ENCODE measurements at places on chromosomes 6 and 20.
A peak's percentile ranks its signal among the peaks of the same experiment; 100 is the strongest.

- no peak for DNase-seq
These were observed 56.0 kb downstream of the SMOC2 start for GRCh38 chr6:168496997-168497331.

- no peak for DNase-seq
These were observed 39.7 kb upstream of the ZFP64 start for GRCh38 chr20:52231230-52231746.

GRCh38 chr6:74976026-74976425 lies 229.8 kb downstream of the COL12A1 start:
- DNase-seq: no peak

GRCh38 chr20:62368976-62369814 lies 2.1 kb upstream of the LAMA5 start:
- no peak for DNase-seq

DNA sequence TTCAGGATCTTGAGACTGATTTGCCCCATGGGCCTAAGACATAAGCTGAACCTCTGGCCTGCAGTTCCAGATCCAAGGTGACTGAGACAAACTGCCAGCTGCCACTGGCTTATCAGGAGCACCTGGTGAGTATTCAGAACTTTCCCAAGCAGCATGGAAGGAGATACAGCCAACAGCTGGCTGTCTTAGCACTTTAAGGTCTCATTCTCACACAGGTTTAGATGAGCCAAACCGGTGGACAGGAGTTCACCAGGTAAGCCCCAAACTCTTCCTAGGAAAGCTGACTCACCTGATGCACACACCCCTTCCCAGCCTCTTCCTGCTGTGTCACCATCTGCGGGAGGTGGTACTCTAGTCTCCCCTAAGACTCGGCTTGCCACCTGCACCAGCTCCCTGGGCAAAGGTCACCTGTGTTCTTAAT lies at the start of gene BANF2:
BANF2 (plus strand) TSS at position 36 of the 421 bp plus-strand sequence. CDS start 25,060 bp downstream, outside the sequence.
- no peak for DNase-seq

- DNase-seq: no peak
These were observed 19.0 kb upstream of the STX11 start for GRCh38 chr6:144131248-144131709.

GRCh38 chr6:106050538-106050937 lies 35.6 kb upstream of the PRDM1 start:
- no peak for DNase-seq

GRCh38 chr6:161663682-161664081 lies 389.8 kb upstream of the AGPAT4 start:
- DNase-seq: no peak

DNA sequence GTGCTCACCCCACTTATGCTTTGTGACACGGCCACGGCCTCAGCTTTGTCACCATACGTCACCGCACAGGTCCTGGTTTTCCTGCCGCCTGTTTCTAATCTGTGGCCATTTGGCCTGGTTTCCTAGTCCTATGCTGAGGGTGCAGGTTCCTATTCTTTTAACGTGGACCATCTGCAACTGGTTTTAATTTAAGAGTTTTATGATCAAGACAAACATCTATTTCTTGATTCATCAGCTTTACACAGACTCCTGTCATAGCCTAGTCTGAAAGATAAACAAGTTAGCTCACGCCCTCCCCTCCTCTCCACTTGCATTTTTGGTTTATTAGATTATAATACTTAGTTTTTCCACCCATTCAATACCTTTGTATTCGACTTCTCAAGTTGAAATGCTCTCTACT lies 97.5 kb upstream of the RPS6KA2 start:
- no peak for DNase-seq

- no peak for DNase-seq
These were observed 69.4 kb downstream of the SLC22A3 start for GRCh38 chr6:160417550-160417949.

GRCh38 chr6:86848986-86849385 lies 88.3 kb upstream of the HTR1E start:
- no peak for DNase-seq

- no peak for DNase-seq
These were observed 291.4 kb downstream of the QKI start for GRCh38 chr6:163705923-163706322.

- no peak for DNase-seq
These were observed 159.5 kb upstream of the MANEA start for GRCh38 chr6:95417856-95418255.

GRCh38 chr6:119482850-119483285 lies 133.3 kb upstream of the MAN1A1 start:
- DNase-seq: no peak

DNA sequence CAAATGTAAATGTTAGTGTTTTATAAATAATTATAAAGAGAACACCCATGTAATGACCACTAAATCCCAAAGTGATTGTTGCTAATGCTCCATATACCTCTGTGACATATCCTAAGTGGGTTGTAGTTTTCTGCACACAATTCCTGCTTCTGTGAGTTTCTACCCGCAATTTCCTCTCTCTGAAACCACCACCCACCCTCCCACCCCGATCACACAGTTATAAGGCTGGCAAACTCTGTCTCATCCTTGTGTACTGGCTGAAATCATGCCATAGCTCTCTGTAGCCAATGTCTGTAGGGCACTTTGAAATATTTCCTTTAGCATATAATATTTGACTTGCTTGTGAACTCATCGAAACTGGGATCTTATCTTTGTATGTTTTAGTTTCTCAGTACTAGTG lies 236.6 kb downstream of the PLCB1 start:
- no peak for DNase-seq

GRCh38 chr6:743320-744096 lies 50.6 kb upstream of the EXOC2 start:
- DNase-seq: no peak

DNA sequence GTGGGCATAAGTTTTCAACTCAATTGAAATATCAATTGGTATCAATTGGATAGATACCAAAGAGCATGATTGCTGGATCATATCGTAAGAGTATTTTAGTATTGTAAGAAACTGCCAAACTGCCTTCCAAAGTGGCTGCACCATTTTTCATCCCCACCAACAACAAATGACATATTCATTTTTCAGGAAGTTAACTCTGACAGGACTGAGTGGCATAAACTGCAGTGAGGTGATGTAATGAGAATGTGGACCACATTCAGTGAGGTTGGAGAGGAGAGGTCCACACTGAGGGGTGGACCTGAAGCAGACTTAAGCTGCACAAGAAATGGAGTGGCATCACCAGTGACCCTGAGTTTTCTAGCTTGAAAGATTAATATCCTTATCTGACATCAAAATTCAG lies 11.6 kb upstream of the CALHM6 start:
- no peak for DNase-seq

GRCh38 chr6:113620386-113620785 lies 236.8 kb upstream of the MARCKS start:
- DNase-seq: no peak

- no peak for DNase-seq
These were observed 880.8 kb upstream of the SLC35B3 start for GRCh38 chr6:9315966-9316650.

GRCh38 chr20:61939691-61940360 lies 125.9 kb downstream of the TAF4 start:
- DNase-seq: no peak

- DNase-seq: no peak
These were observed 65.2 kb downstream of the THBS2 start for GRCh38 chr6:169188475-169188874.

GRCh38 chr6:20661721-20662120 lies 127.5 kb downstream of the CDKAL1 start:
- peak; percentile 2 for DNase-seq

DNA sequence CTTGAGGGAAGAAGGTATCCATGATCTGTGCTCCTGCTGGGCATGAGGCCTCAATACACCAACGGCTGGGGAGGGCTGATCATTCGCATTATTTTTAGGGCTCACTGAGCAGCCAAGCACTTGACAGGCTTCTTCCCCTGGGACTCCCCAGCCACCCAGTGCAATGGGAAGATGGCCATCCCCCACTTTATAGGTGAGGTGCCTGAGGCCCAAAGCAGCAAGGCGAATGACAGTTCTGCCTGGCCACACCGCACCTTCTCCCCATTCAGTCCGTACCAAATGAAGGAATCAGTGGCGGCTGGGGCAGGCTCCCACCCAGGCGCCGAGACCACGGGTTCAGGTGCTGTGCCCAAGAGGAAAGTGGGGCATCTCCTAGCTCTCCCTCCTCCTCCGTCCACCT lies 4.4 kb upstream of the FAM209A start:
- no peak for DNase-seq

- DNase-seq: no peak
These were observed 2.4 kb downstream of the CD93 start for GRCh38 chr20:23083553-23084220.

- no peak for DNase-seq
These were observed 46.3 kb downstream of the GNAS start for GRCh38 chr20:58898629-58899408.

DNA sequence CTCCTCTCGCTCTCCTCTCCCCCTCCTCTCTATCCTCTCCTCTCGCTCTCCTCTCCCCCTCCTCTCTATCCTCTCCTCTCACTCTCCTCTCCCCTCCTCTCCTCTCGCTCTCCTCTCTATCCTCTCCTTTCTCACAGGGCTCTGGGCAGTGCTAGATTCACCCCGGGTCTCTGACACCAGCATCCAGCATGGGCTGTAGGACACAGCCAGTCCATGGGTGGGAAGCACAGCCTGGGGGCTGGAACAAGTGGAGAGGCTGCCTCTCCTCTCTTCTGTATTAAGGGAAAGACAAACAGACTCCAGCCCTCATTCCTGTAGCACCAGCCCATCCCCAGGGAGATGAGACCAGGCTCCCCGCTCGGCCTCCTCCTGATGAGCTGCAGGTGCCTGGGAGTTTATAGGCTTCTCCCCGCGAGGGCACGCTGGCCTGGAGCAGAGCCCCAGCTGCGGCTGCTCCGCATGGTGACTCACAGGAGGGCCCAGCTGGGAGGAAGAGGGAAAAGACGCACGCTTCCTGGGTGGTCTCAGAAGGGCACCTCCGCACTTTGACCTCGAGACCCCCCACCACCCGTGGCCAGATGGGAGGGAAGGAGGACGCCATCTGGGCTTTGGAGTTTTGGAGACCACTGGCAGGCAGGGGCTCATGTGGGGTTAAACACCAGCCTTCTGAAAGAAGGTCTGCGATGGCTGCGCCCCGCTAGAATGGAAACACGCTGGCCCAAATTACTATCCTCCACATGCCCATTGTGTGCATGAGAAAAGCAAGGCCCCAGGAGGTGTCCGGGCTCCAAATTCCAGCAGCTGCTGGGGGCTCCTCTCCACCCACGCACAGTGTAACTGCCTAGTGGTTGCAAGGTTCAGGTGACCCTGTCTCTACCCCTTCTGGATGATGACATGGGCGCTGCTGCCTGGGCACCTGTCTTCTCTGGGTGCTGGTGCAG lies 68.0 kb downstream of the BMP7 start:
- DNase-seq: no peak

- no peak for DNase-seq
These were observed 320.2 kb upstream of the JARID2 start for GRCh38 chr6:14925699-14926026.

DNA sequence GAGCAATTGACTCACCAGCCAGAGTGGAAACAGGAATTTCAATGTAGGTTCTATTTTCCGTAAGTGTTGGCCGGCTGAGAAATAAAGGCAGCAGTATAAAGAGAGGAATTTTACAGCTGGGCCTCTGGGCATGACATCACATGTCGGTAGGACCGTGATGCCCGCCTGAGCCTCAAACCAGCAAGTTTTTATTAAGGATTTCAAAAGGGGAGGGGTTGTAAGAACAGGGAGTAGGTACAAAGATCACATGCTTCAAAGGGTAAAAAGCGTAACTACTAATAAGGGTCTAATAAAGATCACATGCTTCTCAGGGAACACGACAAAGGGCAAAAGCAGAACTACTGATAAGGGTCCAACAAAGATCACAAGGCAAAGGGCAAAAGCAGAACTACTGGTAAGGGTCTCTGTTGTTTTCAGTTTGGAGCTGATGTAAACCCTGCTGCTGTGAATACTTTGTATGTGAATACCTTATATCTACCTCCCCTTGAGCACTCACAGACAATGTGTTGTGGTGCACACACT lies 9.0 kb upstream of the TULP4 start:
- DNase-seq: no peak

- no peak for DNase-seq
These were observed 11.7 kb downstream of the DAAM2 start for GRCh38 chr6:39803872-39804271.

DNA sequence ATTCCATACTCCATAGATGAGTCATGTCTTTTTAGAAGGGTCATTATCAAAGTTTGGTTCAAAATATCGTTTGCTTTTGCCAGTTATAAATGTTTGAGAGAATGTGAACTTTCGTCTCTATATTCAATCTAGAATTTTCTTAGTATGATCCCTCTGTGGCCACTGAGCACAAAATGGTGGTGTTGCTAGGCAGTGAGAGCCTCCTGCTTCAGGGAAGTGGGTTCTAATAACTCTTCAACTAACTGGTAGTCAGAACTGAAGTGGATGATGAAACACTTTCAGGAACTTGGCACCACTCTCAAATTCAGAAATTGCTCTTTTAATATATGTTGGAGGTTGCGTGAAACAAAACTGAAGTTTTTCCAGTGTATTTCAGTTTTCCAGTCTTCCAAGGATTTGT lies 125.0 kb upstream of the DOK5 start:
- DNase-seq: no peak

DNA sequence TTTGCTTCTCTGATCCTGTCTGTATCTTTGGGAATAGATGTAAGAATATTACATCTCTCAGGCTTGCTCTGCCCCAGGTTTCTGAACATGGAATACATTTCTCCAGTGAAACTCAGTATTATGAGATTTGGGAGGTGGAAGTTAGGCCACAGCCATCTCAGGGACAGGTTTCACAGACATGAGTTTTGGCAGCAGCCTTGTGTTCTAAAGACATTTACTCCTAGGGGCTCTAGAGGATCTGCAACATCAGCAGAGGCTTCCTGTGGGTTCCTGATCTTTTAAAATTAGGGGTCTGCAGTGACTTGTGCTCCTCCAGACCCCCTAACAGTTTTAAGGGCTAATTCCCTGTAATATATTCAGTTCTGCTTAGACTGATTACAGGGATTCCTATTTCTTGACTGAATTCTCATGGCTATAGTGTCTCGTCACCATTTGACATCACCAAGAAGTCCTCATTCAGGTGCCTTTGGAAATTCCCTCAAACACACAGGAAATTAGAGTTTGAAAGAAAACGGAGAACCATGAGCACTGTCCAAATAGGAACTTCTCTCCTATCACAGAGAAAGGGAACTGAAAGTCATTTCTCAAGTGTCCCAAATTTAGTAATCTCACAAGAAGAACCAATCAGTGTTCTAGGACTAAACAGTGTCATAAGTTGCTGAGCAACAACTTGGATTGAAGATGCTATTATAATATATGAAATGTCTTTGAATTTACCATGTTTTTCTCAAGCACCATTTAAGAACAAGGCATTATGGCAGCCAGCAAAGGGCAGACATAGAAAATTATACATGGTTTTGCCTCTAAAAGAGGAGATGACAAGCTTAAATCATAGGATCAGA lies 2.5 kb upstream of the HLA-DRA start:
- DNase-seq: no peak

DNA sequence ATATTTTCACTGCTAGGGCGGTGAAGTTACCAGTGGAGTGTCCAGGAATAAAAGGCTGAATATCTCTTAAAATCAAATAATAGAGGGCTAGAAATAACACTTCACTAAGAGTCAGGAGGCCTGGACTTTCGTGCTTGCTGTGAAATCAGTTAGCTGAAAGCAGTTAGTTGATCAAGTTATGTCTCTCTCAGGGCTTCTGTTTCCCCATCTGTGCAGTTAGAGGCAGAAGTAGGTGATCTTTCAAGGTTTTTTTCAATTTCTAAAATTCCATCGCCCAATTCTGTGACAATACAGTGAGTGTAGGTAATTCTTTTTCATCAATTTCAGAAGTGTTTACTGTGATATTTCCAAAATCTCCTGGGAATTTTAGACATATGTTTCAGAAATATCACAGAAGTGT lies 72.5 kb upstream of the GLP1R start:
- no peak for DNase-seq
